ENCODE measurements at places on chromosomes 3 and 15.

DNA sequence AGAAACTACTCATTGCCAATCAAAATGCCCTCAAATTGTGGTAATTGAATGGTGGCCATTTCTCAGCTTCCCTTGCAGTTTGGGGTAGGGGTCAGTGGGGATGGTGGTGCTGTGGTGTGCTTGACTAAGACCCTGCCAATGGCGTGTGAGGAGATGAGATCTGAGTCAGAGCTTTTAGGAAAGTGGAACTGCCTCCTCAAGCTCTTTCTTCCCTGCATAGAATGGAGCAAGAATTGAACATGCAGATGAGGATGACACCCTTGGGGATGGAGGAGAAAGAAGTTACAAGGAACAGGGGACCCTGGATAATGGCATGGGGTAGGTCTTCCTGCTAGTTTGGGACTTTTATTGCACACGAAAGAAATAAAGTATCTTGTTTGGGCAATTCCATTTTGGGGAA, 188.0 kb downstream of the PEX5L start:
- DNase-seq, result no peak

DNA sequence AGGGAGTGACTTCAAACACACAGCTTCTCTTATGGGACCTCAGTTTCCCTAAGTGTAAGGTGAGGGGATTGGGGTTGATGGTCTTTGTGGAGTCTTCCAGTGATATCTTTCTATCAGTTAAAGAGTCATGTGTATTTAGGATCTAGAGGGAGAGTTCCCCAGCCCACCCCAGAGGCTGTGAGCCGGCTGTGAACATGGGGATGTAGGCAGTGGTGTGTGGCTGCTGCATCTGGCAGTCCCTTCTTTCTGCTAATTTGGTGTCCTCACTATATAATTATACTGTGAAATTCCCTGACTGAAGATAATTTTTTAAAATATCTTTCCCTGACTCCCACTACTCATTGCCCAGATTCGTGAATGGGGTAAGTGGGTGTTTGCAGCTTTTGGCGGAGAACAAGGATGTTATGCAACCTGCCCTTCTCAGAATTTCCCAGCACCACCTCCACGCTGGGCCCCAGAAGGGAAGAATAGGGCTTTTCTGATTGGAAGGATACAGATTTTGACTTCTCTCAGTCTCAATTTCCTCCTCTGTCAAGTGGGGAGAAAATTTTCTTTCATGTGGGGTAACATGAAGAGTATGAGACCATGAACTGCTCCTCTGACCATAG, 79.0 kb upstream of the RASGRF1 start:
- no peak for DNase-seq

- DNase-seq, result no peak
Measured at GRCh38 chr15:52263563-52264282, 31.9 kb downstream of the MYO5C start.

DNA sequence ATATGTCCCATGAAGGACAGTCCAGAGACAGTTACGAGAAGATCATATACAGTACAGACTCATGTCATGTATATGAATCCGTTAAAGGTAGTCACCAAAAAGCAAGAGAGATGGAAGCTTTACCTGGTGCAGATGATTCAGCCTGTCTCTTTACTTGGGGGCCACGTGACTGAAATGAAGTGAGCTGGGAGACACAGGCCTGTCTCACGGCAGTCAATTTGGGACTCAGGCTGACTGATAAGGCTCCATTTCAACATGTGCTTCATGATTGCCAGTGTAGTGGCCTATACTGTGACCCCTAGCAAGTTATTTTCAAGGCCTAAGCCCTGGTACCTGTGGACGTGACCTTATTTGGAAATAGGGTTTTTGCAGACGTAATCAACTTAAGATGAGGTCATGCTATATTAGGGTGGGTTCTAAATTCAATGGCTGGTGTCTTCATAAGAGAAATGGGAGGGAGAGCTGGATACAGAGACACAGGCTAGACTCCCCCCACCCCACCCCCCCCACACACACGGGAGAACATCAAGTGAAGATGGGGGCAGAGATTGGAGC, 3.0 kb upstream of the PROK2 start:
- DNase-seq, result no peak

DNA sequence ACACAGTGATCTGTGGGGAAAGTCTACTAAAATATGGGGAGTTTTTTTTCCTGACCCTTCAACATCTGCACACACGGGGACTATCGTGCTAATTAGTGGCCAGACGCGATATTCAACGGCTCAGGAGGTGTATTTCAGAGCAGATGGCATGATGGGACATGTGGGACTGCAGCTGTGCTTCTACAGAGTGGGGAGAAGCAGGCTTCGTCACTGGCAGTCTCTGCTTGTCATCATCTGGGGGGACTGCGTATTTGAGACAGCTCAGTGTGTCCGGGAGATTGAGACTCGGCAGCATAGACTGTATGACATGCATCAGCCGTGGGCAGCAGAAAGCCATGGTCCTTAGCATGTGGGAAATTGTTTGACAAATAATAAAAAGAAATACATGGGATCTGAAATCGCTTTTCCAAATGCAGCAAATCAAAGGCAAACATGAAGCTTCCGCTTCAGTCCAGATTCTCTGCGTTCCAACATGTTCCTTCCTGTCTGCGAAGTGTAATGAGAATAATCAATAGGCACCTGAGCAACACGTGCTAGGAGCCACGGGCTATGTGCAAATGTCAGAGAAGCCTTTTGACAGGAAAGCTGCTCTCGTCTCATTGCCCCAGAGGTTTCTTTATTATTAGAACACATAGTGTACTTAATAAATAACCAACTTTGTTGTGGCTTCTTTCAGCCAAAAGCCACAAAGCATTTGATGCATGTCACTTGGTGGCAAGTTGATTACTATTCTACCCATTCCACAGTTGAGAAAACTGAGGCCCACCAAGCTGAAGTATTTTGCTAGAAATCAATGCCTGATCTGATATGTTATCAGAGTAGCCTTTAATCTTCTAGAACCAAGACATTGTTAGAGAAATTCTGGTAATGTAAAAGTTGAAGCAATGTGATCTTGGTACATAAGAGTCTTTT, 276.3 kb downstream of the RYR3 start:
- DNase-seq, result no peak

- DNase-seq, result no peak
Measured at GRCh38 chr3:186759231-186759930, 24.0 kb upstream of the EIF4A2 start.

DNA sequence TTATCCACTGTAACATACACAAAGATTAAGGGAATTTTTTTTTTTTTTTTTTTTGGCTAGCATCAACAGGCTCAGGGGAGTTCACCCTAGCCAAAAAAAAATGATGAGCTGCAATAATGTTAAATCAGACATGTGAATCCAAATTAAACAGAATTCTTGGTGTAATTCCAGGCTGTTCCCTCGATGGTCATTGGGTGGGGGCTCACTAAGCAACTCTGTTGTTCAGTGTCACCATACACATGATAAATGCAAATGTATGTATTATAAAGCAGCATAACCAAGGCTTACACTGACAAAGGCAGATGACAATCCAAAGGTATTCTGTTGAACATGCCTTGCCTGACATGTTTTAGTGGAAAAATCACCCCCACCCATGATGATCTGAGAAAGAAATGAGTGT, 29.0 kb downstream of the IL1RAP start:
- DNase-seq, result no peak

GRCh38 chr3:53643757-53644156, 149.3 kb downstream of the CACNA1D start:
- DNase-seq, result no peak
